ENCODE measurements at places on chromosomes 16 and 17.
A peak's percentile ranks its signal among the peaks of the same experiment; 100 is the strongest.

- no peak for DNase-seq
Observed at GRCh38 chr16:1040346-1040745, 32.2 kb upstream of the SSTR5 start.

GRCh38 chr16:9929836-9930235 lies 252.4 kb downstream of the GRIN2A start:
- DNase-seq, result no peak

DNA sequence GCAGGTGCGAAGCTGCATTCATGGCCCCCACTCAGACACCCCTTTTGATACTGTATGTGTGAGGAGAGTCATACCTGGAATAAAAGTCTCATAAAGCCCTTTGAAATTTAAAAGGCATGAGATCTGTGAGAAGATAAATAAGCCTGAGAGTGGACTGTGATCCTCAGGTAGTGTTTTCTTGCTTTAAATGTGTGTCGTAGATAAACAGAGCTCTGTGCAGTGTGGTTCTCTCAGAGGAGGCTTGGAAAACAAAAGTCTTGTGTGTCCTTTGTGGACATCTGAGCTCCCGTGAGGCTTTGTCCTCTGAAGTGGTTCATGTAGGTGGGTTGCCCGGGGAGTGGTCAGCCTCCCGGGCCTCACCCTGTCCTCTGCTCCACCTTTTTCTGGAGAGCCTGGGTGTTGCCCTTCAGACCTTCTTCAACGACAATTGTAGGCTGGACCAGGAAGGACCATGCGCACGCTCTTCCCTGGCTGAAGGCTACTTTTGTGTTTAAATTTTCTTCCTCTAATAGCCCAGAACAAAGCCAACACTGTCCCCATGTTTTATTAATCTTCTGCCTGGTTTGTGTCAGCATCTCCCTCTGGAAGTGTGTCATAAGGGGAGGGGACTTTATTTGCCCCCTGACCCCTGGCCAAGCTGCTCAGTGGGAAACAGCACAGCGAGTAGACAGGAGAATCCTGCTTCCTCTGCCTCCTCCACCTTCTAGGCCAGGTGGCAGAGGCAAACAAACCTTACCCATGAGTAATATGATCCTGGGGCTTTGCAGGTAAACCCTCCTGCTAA lies 151.2 kb downstream of the MSI2 start:
- no peak for DNase-seq

DNA sequence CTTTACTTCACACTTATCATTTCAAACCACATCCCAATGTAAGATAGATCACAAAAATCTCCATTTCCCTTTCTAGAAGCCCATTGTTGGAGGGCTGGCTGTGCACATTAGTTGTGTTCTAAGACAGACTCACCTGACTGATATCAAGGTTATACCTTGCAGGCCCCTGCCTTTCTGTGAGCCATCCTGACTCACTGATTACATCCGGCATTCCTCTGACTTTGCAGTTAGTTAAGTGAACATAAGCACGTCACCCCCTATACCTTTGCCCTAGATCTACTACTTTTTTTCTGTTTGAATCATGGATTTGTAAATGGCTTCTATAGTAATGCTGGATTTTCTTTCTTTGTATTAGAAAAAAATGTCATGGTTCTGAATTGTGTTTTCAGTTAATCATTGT lies 78.3 kb downstream of the TANGO6 start:
- no peak for DNase-seq

- DNase-seq, result peak; percentile 84
Observed at GRCh38 chr17:60971515-60972369, 294.1 kb downstream of the BCAS3 start.

Data from adipocyte (in vitro differentiated cells).